ENCODE measurements at places on chromosomes 12 and 14.

DNA sequence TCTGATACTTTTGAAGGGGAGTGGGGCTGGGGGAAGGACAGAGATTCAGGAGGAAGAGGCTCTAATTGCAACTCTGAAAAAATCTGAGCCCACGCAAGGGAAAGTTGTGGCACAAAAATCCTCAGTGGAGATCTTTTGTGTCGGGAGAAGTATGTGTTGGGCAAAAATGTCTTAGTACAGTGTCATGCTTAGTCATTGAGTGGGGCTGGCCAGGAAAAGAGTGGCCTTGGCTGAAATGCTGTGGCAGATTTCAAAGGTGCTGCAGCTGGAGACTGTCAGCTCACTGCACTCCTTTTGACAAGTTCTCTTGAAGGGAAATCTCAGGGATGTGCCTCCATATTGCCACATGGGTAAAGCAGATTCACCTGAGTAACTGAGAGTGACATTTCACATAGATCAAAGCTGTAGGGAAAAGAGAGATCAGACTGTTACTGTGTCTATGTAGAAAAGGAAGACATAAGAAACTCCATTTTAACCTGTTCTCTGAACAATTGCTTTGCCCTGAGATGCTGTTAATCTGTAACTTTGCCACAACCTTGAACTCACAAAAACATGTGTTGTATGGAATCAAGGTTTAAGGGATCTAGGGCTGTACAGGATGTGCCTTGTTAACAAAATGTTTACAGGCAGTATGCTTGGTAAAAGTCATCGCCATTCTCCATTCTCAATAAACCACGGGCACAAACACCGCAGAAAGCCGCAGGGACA is 36.0 kb upstream of the GLIPR1 start:
- no peak for DNase-seq

DNA sequence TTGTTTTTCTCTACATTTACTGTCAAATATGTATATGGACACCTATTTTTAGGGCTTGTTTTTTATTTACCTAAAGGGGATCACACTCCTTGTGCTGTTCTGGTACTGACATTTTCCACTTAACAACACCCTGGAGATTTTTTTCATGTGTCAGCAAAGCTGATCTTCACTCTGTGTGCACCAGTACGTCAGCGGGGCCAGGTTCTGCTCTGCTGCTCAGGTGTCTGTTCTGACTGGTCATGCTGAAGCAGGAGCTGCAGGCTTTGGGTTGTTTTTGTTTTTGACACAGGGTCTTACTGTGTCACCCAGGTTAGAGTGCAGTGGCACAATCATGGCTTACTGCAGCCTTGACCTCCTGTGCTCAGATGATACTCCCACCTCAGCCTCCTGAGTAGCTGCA is 81.9 kb upstream of the CCND2 start:
- DNase-seq = no peak

DNA sequence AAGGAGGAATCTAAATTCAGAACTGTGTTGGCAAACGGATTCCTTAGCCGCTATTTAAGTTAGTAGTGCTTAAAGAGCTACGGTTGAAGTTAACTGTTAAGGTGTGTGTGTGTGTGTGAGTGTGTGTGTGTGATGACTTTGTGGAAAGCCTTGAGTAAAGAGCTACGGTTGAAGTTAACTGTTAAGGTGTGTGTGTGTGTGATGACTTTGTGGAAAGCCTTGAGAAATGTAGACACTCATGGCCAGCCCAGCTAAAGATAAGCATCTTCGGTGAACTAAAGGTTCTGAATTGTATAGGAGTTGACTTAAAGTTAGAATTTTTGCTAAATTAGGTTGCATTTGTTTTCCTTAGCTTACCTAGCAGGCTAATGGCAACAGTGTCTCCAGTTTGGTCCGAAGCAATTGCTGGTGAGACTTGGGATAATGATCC is 1.4 kb downstream of the KTN1 start:
- no peak for DNase-seq

DNA sequence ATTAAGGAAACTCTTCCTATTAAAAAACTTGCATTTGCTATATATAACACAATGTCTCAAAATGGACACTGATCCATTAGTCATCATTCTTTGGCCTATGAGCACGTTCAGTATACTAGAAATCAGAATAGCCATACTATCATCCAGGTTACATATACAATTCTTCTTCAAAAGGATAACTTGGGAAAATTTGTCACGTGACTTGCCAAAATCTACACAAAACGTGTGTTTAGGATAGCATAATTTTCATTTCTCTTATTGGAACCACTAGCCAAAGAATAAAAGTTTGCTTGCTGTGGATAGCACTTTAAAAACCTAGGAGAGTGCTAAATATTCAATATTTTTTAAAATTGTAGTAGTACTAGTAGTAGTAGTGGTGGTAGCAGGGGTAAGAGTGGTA is 714.3 kb upstream of the FOXG1 start:
- DNase-seq = no peak
